ENCODE measurements at places on chromosomes 5 and 9. TPM values are rescaled to one million over a fixed set of nuclear protein-coding genes. Genes with fewer than 3 reads are reported as not detected.

The FOXD4L4 gene
- 0.31 TPM for total RNA-seq

The CEMIP2 gene
- total RNA-seq = 70.7 TPM

The DNAJA1 gene
- total RNA-seq = 105 TPM

The FST gene
- 2.7 TPM for total RNA-seq

The FPGS gene
- 77.2 TPM for total RNA-seq

The SLC6A19 gene
- total RNA-seq = 2.2 TPM

The PRUNE2 gene
- 65.1 TPM for total RNA-seq

The RNF180 gene
- 23.0 TPM for total RNA-seq

The BNC2 gene
- total RNA-seq = 37.9 TPM

The EQTN gene
- total RNA-seq = 1.4 TPM

The ANKRD31 gene
- 0.38 TPM for total RNA-seq

GRCh38 chr9:79329861-79330260 is 241.9 kb upstream of the TLE4 start:
- no peak overlapping the region for H3K27ac ChIP-seq
- H3K4me1 ChIP-seq = no peaks in the 10 kb centered on the region
- no peaks in the 10 kb centered on the region for H3K27me3 ChIP-seq
- DNase-seq = no peak
- H3K36me3 ChIP-seq = no peaks in the 10 kb centered on the region
- no peak overlapping the region for H3K4me3 ChIP-seq

DNA sequence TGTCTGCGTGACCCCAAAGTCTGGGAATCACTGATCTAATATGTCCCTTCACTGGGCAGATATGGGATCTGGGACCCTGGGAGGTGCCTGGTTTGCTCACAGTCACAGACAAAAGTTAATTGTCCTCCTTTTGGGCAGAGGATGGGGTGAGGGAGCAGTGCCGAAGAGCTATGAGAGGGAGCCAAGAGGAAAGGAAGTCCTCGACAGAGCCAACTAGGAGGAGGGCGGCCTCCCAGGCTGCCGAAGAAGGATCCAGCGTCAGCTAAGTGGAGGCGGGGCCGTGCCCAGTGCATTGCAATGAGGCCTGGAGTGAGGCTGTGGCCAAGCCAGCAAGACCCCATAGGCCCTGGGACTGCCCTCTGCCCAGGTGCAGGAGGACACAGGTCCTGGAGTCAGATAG is 11.4 kb downstream of the AIF1L start:
- H3K27me3 ChIP-seq = no peaks in the 10 kb centered on the region
- no peak overlapping the region for H3K4me3 ChIP-seq
- peaks cover 2% of the 10 kb centered on the region for H3K36me3 ChIP-seq

GRCh38 chr5:37740331-37741066 is 99.3 kb downstream of the GDNF start:
- no peak overlapping the region for H3K4me3 ChIP-seq
- H3K27me3 ChIP-seq = no peaks in the 10 kb centered on the region
- no peaks in the 10 kb centered on the region for H3K4me1 ChIP-seq
- H3K27ac ChIP-seq = no peak overlapping the region

- peak; percentile 70 for DNase-seq
- no peaks in the 10 kb centered on the region for H3K4me1 ChIP-seq
- H3K27ac ChIP-seq = no peak overlapping the region
These were observed 33.8 kb upstream of the ACO1 start for GRCh38 chr9:32350682-32351081.

- no peaks in the 10 kb centered on the region for H3K27me3 ChIP-seq
- H3K4me1 ChIP-seq = no peaks in the 10 kb centered on the region
- H3K27ac ChIP-seq = no peak overlapping the region
These were observed 70.5 kb upstream of the HMHB1 start for GRCh38 chr5:143741421-143741820.

- no peaks in the 10 kb centered on the region for H3K27me3 ChIP-seq
- no peaks in the 10 kb centered on the region for H3K4me1 ChIP-seq
- no peak overlapping the region for H3K4me3 ChIP-seq
- DNase-seq = no peak
- H3K27ac ChIP-seq = no peak overlapping the region
These were observed 37.9 kb downstream of the FBXW11 start for GRCh38 chr5:171968531-171968930.

GRCh38 chr5:167664222-167664804 is 627.1 kb upstream of the WWC1 start:
- no peaks in the 10 kb centered on the region for H3K4me1 ChIP-seq
- no peak overlapping the region for H3K4me3 ChIP-seq
- no peak overlapping the region for H3K27ac ChIP-seq

- DNase-seq = no peak
- H3K27me3 ChIP-seq = no peaks in the 10 kb centered on the region
- no peak overlapping the region for H3K4me3 ChIP-seq
- H3K4me1 ChIP-seq = no peaks in the 10 kb centered on the region
These were observed 370.8 kb downstream of the TLE1 start for GRCh38 chr9:81318571-81318970.

GRCh38 chr5:170372971-170373370 is 16.2 kb downstream of the KCNMB1 start:
- H3K4me3 ChIP-seq = no peak overlapping the region
- DNase-seq = no peak
- no peak overlapping the region for H3K27ac ChIP-seq
- H3K27me3 ChIP-seq = no peaks in the 10 kb centered on the region

GRCh38 chr9:77010527-77010926 is 8.9 kb upstream of the FOXB2 start:
- DNase-seq = no peak
- peaks cover 58% of the 10 kb centered on the region for H3K27me3 ChIP-seq
- no peak overlapping the region for H3K27ac ChIP-seq
- no peak overlapping the region for H3K4me3 ChIP-seq
- no peaks in the 10 kb centered on the region for H3K36me3 ChIP-seq

DNA sequence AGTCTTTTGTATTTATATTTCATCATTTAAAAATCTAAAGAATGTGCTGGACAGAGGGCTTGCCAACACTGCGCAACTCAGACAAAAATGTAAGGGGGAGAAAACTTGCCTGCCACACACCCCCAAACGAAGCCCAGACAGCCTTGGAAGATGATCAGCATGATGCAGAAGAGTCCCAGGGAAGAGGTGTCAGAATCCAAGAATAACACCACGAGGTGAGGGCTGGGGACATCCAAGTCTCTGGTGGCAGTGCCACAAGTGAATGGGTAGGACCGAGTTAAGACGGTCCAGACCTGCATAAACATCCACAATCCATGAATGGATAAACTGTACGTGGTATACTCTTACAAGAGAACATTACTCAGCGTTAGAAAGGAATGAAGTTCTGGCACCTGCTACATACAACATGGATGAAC is 10.4 kb downstream of the EPB41L4B start:
- DNase-seq = no peak
- no peak overlapping the region for H3K4me3 ChIP-seq
- no peaks in the 10 kb centered on the region for H3K27me3 ChIP-seq
- no peaks in the 10 kb centered on the region for H3K36me3 ChIP-seq

GRCh38 chr9:121656941-121657470 is 5.6 kb downstream of the DAB2IP start:
- peak overlapping the region; percentile 37 for H3K27ac ChIP-seq
- H3K4me1 ChIP-seq = peaks cover 35% of the 10 kb centered on the region
- no peak overlapping the region for H3K4me3 ChIP-seq
- no peak for DNase-seq

GRCh38 chr9:109972026-109972882 is 192.3 kb downstream of the PALM2AKAP2 start:
- H3K27me3 ChIP-seq = no peaks in the 10 kb centered on the region
- no peak for DNase-seq
- no peak overlapping the region for H3K27ac ChIP-seq
- H3K4me3 ChIP-seq = no peak overlapping the region
- H3K36me3 ChIP-seq = no peaks in the 10 kb centered on the region

GRCh38 chr5:150766251-150766650 is 7.4 kb upstream of the DCTN4 start:
- DNase-seq = no peak
- H3K36me3 ChIP-seq = no peaks in the 10 kb centered on the region
- no peaks in the 10 kb centered on the region for H3K4me1 ChIP-seq
- H3K4me3 ChIP-seq = no peak overlapping the region
- H3K27me3 ChIP-seq = no peaks in the 10 kb centered on the region

DNA sequence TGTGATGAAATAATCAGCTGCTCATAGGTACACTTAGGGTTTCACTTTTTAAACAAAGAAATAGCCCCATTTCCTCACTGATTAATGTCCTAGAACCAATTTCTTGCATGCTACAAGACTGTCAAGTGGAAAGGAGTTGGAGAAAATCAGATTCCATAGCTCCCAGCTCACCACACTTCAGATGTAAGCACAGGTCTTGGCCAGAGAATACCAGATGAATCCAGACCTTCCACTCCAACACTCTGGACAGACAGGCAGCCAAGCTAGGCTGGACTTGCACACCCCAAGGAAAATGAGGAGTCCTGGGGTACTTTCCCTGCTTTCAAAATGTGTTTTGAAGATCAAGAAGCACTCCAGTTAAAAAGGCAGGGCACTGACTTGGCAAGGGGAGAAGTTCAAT is 68.5 kb downstream of the KLHL3 start:
- no peak overlapping the region for H3K4me3 ChIP-seq
- no peaks in the 10 kb centered on the region for H3K27me3 ChIP-seq
- H3K27ac ChIP-seq = peak overlapping the region; percentile 89
- peaks cover 3% of the 10 kb centered on the region for H3K4me1 ChIP-seq
- no peaks in the 10 kb centered on the region for H3K36me3 ChIP-seq
- no peak for DNase-seq

GRCh38 chr5:23494558-23494957 is 12.9 kb upstream of the PRDM9 start:
- H3K27me3 ChIP-seq = no peaks in the 10 kb centered on the region
- H3K4me1 ChIP-seq = no peaks in the 10 kb centered on the region
- DNase-seq = no peak

DNA sequence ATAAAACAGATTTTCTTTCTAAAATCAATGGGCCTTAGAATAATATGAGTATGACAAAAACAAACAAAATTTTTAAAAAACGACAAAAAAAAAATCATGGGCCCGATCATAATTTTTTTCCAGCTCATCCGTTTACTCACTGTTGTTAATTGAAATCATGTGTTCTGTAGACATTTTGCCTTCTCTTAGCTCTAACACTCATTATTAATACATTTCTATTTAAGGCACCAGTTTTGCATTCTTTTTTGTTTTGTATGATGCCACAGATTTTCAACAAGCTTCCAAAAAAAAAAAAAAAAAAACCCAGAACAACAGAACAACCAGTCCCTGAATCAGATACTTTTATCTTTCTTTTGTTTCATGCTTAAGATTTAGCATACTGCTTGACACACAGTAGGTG is 86.4 kb downstream of the PRLR start:
- no peak overlapping the region for H3K4me3 ChIP-seq
- no peak overlapping the region for H3K27ac ChIP-seq
- H3K36me3 ChIP-seq = no peaks in the 10 kb centered on the region
- no peaks in the 10 kb centered on the region for H3K4me1 ChIP-seq

DNA sequence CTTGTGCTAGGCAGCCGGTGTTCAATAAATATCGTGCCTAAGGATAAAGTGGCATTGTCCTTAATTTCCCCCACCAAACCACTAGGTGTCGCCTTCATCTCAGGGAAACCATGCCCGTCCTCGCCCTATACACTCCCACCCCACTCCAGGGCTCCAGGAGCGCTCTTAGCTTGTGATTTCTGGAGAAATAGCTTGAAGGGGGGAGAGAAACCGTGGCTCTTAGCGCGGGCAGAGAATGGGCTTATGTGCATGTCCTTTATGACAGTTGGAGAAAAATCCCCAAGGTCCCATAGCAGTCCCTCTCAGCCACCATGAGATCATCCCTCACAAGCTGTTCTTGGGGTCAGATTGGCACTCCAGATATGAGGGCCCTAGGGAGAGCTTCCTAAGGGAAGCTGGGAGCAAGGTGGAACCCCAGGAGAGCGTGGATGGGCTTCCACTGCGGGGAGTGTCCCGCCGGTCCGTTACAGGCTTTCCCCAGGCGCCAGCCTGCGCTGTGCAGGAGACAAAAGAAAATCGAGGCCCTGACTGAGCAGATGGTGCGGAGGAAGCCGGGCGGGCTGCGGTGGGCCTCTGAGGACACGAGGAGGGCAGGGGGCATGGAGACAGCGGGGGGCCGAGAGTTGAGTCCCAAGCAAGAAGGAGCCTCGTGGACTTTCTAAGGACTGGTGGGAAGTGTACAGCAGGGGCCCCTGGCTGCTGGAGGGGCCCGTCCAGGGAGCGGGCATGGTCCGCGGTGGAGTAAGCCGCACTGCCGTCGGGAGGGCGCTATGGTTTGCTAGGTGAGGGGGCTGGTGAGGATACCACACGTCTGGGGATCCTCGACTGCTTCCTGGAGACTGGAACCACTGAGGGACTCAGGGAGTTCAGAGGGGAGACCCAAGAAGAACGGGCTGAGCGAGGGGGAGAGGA is 750 bp upstream of the NPR2 start:
- DNase-seq = peak; percentile 84
- H3K4me3 ChIP-seq = no peak overlapping the region
- H3K27ac ChIP-seq = no peak overlapping the region
- H3K36me3 ChIP-seq = no peaks in the 10 kb centered on the region
- no peaks in the 10 kb centered on the region for H3K27me3 ChIP-seq

DNA sequence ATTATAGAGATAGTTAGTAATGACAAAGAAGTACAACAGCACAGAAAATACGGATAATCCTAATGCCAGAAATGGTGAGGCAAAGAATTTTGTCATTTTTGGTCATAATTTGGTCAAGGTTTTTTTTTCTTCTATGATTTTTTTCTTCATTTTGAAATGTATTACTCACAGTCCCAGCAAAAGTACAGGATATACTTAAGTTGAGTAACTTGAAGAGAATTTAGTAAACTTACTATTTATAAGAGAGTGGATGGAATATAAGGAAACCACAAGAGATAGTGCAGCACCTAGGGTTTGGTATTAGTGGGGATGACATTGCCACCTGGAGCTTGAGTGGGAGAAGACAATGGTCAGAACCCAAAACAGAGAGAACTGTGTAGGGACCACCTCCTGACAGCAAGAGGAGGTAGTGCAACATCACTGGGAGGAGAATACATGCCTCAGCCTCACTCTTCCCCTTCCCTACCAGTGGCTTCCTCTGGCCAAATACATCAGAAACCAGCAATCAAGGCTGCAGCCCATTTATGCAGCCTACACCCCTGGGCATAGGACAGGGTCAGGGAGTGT is 434.5 kb upstream of the TRPC7 start:
- no peak for DNase-seq
- no peak overlapping the region for H3K4me3 ChIP-seq
- no peaks in the 10 kb centered on the region for H3K27me3 ChIP-seq
- H3K36me3 ChIP-seq = no peaks in the 10 kb centered on the region
- H3K27ac ChIP-seq = no peak overlapping the region

GRCh38 chr5:127906562-127907204 is 176.9 kb upstream of the SLC12A2 start:
- H3K36me3 ChIP-seq = no peaks in the 10 kb centered on the region
- H3K27me3 ChIP-seq = no peaks in the 10 kb centered on the region
- DNase-seq = no peak
- no peak overlapping the region for H3K4me3 ChIP-seq
- no peaks in the 10 kb centered on the region for H3K4me1 ChIP-seq

DNA sequence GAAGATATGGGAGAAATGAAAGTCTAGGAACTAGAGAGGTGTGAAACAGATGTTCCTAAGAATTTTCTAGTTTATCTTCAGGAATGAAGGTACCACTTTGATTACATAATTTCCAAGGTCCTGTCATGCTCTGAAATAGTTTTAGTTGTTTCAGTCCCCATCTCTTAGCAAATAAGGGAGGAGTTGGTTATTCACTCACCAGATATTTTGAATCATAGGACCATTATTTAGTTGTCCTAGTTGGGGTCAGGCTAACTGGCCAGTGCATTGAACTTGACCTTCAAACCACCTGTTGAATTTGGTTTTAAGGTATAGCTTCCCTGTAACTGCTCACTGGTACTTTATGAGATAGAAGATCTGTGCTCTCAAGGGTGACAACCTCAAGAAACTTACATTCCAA is 53.9 kb upstream of the TNFAIP8 start:
- no peaks in the 10 kb centered on the region for H3K36me3 ChIP-seq
- H3K27ac ChIP-seq = no peak overlapping the region
- peaks cover 4% of the 10 kb centered on the region for H3K4me1 ChIP-seq
- DNase-seq = no peak
- no peak overlapping the region for H3K4me3 ChIP-seq
